B cell (primary cell): ENCODE measurements at places on chromosomes 2 and 18. TPM values are rescaled to one million over a fixed set of nuclear protein-coding genes. Genes with fewer than 3 reads are reported as not detected.

DNA sequence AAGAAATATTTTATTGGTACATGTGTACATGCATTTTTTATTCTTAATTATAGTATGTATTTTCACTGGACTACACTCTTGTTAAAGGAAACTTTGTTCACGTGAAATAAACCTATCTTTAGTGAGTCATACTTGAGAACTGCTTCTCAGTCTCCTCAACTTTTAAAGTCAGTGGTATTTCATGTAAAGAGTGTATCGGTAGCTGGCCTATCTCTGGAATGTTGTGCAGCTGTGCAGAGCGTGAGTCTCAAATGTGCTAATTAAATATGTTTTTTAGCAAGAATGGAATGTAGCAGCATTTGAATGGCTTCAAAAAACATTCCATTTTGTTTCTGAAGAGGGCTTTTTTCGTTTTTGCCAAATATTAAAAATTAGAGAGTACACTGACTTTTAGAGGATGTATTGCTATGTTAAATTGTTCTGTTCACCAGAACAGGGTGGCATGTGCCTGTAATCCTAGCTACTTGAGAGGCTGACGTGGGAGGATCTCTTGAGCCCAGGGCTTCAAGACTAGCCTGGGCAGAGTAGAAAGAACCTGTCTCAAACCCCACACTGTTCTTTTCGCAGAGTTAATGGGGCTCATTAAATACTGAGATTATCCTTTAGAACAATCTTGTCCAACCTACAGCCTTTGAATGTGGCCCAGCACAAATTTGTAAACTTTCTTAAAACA, 14.3 kb downstream of the SPTBN1 start:
- H3K27me3 ChIP-seq: no peaks in the 10 kb centered on the region
- H3K4me1 ChIP-seq: peaks cover 4% of the 10 kb centered on the region
- no peak overlapping the region for H3K27ac ChIP-seq
- no peak for DNase-seq
- H3K36me3 ChIP-seq: no peaks in the 10 kb centered on the region

GRCh38 chr2:117470311-117471095, 344.0 kb upstream of the DDX18 start:
- H3K4me1 ChIP-seq: no peaks in the 10 kb centered on the region
- H3K27me3 ChIP-seq: no peaks in the 10 kb centered on the region
- no peak for DNase-seq
- H3K27ac ChIP-seq: no peak overlapping the region

DNA sequence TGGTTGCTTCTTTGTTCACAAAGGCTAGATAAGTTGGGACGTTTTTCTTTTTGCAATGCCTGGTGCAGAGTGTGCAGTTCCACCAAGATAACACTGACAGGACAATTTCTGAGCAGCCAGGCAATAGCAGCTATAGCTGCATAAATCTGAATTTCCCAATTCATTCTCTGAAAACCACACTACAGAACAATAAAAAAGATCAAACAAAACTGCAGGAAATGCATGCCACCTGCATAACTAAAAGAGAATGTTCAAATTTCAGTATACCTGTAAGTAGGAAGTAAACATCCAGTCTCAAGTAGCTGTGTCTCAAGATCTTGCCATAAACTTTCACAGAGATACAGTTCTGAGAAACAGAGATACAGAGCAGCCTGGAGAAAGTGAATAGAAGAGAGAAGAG, 5.3 kb upstream of the KCTD18 start:
- peaks cover 7% of the 10 kb centered on the region for H3K4me1 ChIP-seq
- H3K27ac ChIP-seq: no peak overlapping the region
- peaks cover 13% of the 10 kb centered on the region for H3K27me3 ChIP-seq
- no peak for DNase-seq

DNA sequence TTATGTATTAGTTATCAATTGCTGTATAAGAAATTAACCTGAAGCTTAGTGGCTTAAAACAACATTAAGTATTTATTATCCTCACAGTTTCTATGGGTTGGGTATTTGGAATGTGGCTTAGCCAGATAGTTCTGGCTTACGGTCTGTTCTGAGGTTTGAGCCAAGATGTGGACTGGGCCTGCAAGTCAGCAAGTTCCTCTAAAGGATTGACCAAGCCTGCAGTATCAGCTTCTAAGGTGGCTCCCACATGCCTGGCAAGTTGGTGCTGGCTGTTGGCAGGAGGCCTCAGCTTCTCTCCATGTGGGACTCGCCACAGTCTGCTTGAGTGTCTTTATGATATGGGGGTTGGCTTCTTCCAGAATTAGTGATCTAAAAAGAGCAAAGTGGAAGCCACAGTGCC, 45.0 kb upstream of the TCF4 start:
- no peak overlapping the region for H3K27ac ChIP-seq
- no peaks in the 10 kb centered on the region for H3K27me3 ChIP-seq
- H3K4me1 ChIP-seq: no peaks in the 10 kb centered on the region
- H3K4me3 ChIP-seq: no peak overlapping the region
- DNase-seq: no peak
- H3K36me3 ChIP-seq: no peaks in the 10 kb centered on the region

- H3K36me3 ChIP-seq: peaks cover 9% of the 10 kb centered on the region
- DNase-seq: no peak
- H3K27ac ChIP-seq: no peak overlapping the region
- H3K27me3 ChIP-seq: no peaks in the 10 kb centered on the region
Observed at GRCh38 chr2:143397884-143398614, 268.8 kb downstream of the ARHGAP15 start.

GRCh38 chr2:39487398-39488250, 50.5 kb upstream of the MAP4K3 start:
- no peaks in the 10 kb centered on the region for H3K36me3 ChIP-seq
- no peak overlapping the region for H3K4me3 ChIP-seq
- H3K27me3 ChIP-seq: peaks cover 6% of the 10 kb centered on the region
- no peak overlapping the region for H3K27ac ChIP-seq
- no peak for DNase-seq
- peaks cover 25% of the 10 kb centered on the region for H3K4me1 ChIP-seq

DNA sequence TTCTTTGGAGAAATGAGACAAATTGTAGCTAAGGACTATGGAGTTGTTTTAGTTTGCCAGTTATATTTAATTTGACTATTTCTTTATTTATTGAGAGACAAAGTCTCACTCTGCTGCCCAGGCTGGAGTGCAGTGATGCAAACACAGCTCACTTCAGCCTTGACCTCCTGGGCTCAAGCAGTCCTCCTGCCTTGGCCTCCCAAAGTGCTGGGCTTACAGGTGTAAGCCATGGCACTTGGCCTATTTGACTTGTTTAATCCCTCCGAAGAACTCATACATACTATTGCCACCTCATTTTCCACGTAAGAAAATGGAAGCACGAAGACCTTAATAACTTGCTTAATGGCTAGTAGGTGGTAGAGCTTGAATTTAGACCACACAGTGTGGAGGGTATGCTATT, 988 bp upstream of the RNF144A start:
- H3K27me3 ChIP-seq: no peaks in the 10 kb centered on the region
- H3K27ac ChIP-seq: no peak overlapping the region
- no peak for DNase-seq
- no peaks in the 10 kb centered on the region for H3K36me3 ChIP-seq
- no peak overlapping the region for H3K4me3 ChIP-seq

DNA sequence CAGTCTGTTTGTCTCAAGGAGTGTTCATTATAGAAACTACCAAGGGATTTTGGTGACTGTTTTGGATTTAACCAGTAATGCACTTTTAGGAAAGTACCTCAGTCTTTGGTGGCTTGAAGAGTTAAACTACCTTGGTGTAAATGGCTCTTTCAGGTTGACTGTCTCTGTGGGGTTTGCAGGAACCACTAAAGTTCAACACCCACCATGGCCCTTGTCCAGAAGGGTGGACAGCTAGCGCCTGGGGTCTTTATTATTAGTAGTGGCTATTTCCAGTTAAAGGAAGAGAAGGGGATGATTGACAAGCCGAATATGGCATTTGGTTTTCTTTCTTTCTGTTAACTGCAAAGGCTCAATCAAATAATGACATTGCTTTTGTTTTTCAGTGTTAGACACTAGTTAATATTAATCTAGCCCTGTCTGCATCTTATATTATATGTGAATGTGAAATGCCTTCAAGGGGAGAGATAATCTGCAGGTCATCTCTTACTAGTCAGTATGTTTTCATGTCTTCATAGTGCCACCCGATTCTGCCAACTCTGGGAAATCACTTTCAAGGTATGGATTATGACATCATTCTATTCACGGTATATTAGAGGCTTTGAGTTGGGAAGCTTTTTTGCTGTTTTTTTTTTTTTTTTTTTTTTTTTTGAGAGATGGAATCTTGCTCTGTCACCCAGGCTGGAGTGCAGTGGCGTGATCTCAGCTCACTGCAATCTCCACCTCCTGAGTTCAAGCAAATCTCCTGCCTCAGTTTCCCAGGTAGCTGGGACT, 56.4 kb downstream of the MAP4K4 start:
- H3K27ac ChIP-seq: peak overlapping the region; percentile 70
- H3K4me3 ChIP-seq: no peak overlapping the region
- H3K36me3 ChIP-seq: peaks cover 2% of the 10 kb centered on the region
- no peak for DNase-seq

GRCh38 chr2:167945660-167946368, 301.6 kb downstream of the STK39 start:
- H3K4me3 ChIP-seq: no peak overlapping the region
- no peaks in the 10 kb centered on the region for H3K36me3 ChIP-seq
- H3K27me3 ChIP-seq: no peaks in the 10 kb centered on the region
- DNase-seq: no peak
- no peaks in the 10 kb centered on the region for H3K4me1 ChIP-seq

DNA sequence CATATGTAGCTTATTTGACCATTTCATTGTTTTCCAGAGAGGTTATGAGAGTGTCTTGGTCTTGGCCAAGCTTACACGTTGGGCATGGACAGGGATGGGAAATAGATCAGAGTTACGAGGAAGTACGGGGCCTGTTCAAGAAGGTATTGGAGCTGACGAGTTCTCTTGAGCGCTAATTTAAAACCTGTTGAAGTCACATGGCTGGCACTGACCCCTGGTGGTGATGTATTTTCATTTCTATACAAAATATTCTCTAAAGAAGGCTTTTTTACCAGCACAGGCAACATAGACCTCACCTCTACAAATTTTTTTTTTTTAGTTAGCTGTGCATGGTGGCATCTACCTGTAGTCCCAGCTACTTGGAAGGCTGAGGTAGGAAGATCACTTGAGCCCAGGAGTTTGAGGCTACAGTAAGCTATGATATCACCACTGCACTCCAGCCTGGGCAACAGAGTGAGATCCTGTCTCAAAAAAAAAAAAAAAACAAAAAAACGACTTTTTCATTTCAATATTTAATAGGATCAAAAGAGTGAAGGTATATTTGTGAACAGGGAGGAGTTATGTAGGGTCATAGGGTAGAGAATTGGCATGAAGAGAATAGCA, 19.6 kb downstream of the UGP2 start:
- peaks cover 37% of the 10 kb centered on the region for H3K36me3 ChIP-seq
- H3K4me1 ChIP-seq: no peaks in the 10 kb centered on the region
- peak; percentile 76 for DNase-seq
- H3K4me3 ChIP-seq: no peak overlapping the region

HOXD13 gene
- not detected in 2 replicates for total RNA-seq

ABCA12 gene
- not detected in 2 replicates for total RNA-seq

KRTCAP3 gene
- total RNA-seq: 15.0 and 16.5 TPM in 2 replicates

C1D gene
- total RNA-seq: 20.1 and 24.8 TPM in 2 replicates

MERTK gene
- total RNA-seq: 0.19 and 0.34 TPM in 2 replicates
